H7 (cell line): ENCODE measurements at places on chromosomes 11 and 22. TPM values are rescaled to one million over a fixed set of nuclear protein-coding genes. Genes with fewer than 3 reads are reported as not detected.
A peak's percentile ranks its signal among the peaks of the same experiment; 100 is the strongest.

DNA sequence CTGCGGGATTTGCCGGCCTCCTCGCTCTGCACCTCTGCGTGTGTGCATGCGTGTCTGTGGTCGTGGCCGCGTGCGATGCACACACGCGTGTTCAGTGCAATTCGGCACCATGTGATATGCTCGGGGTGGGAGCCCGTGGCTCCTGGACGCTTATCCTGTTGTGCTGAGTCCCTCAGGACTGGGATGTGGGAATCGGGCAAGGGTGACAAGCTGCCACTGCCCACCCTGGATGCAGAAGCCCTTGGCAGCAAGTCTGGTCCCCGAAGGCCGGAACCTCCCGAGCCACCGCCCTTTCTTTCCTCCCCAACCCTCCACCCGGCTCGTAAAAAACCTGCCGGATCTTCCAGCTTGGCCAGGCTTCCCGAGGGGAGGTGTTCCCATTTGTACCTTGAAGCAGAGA is 128.2 kb downstream of the PHF21B start:
- DNase-seq: peak; percentile 38

The TRIM22 gene
- 2.6 and 3.0 TPM in 2 replicates for total RNA-seq

The QSER1 gene
- 23.7 and 44.9 TPM in 2 replicates for total RNA-seq

DNA sequence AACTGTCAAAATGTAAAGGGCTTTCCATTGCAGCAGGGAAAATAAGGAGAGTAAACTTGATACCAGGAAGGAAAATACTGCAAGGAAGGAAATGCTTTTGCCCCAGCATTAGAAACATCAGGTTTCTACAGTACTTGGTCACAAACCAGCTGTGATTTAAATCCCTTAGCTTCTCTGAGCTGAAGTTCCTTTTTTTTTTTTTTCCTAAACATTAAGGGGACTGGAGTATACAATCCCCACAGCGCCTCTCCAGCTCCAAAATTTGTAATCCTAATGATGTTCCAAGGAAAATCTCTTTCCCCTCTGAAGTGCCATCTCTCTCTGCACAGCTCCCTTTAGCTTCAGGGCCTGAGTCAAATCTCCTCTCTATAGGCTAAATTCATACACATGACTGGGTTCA is 220.5 kb upstream of the PITPNB start:
- no peak for DNase-seq

- DNase-seq: no peak
Observed at GRCh38 chr11:11318961-11319360, 34.1 kb downstream of the CSNK2A3 start.

The SIPA1 gene
- 52.7 and 65.9 TPM in 2 replicates for total RNA-seq

- no peak for DNase-seq
Observed at GRCh38 chr11:73902303-73902702, 25.5 kb downstream of the PAAF1 start.

GRCh38 chr11:6328321-6328720 is 8.0 kb upstream of the CAVIN3 start:
- no peak for DNase-seq

The MS4A3 gene
- total RNA-seq: not detected in 2 replicates

- peak; percentile 16 for DNase-seq
Observed at GRCh38 chr11:127506647-127507046, 506.1 kb upstream of the KIRREL3 start.

DNA sequence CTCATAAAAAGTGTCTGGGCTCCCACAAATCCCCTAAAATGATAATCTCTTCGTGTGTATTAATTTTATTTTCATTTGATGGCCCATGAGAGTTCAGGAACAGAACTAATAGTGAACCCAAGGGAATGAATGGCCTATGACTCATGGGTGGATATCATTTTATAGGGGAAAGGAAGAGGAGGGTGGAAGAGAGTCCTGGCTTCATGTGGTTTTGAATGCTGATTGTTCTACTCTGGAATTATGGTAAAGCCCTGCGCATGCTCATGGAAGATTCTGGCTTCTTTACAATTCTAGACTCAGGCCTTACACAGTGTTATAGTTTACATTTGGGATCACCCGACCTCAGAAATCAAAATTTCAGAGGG is 35.2 kb downstream of the MAML2 start:
- no peak for DNase-seq

The C11orf52 gene
- total RNA-seq: 0.33 and 1.7 TPM in 2 replicates

- DNase-seq: no peak
Observed at GRCh38 chr11:33273656-33274055, 16.5 kb downstream of the HIPK3 start.

DNA sequence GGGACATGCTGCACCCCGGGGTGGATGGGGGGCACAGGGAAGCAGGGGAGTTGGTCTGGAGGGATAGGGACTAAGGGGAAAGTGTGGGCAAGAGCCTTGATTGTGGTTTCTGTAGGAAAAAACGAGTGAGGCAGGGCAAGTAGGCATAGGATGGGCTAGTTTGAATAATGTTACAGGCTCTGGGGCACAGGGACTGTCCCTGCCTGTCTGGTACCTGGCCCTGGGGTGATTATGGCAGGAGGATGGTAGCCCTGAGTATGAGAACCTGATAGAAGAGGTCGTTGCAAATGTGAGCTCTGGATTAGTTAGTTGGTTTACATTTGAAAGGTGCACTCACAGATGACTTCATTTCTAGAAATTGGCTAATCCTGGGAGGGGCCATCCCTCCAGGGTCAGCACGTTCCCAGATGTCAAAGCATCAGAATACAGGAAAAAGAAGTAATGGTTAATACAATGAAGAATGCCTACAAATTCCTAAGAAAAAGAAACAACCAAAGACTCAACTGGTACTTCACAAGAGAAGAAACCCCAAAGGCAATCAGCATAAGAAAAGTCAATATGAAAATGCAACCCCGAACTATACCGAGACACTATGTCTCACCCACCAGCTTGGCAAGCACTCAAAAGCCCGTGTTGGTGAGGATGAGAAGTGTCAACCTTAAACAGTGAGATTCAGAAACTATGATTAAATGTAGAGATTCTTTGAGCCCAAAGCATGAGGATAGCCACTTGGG is 11.3 kb upstream of the SMIM38 start:
- no peak for DNase-seq

DNA sequence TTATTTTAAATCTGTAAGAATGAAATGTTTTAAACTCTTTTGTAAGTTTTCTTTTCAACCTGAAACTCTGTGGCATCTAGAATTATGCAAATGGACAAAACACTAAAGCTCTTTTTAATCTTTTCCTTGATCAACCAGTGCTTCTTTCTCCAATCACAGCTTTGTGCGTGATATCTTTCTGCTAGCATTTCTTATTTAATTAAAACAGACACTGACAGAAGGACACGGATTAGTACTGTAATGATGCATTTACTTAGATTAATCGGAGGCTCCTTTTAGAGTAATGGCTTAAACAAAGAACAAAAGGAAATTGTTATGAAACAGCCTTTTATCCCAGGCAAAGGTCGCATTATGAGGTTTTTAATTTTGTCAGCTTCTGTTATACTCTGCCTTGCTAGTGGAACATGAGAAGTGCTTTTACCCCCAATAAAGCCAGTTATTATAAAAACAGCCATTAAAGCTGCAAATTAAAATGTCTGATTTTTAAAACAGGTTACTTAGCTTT is 48.5 kb upstream of the SOX6 start:
- DNase-seq: no peak

GRCh38 chr22:45510376-45511232 is 7.9 kb downstream of the FBLN1 start:
- DNase-seq: peak; percentile 41

DNA sequence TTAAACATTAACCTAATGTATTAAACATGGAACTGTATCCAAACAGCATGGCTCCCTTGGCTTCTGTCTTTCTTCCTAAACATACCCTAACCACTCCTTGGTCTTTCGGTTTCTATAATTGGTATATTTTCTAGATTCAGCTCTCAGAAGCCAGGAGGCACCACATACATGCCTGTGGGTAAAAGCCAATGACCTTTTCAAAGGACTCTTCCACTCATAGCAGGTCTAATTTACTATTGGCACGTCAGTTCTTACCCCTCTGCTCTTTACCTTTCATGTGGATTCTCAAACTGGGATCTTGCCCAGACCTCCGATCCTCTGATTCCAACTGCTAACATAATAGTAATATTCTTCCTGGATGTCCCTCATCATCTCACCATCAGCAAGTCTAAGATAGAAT is 835.1 kb downstream of the NTM start:
- no peak for DNase-seq

The C11orf87 gene
- total RNA-seq: not detected in 2 replicates
